ENCODE measurements at places on chromosomes 1 and 21. TPM values are rescaled to one million over a fixed set of nuclear protein-coding genes. Genes with fewer than 3 reads are reported as not detected.

The FNDC5 gene
- 0.99 TPM for total RNA-seq

The NBPF6 gene
- not detected for total RNA-seq

The VWA5B1 gene
- not detected for total RNA-seq

The RGS16 gene
- 2.3 TPM for total RNA-seq

The SAMD11 gene
- 1.6 TPM for total RNA-seq

The TNFAIP8L2 gene
- total RNA-seq = not detected

The BSDC1 gene
- 52.3 TPM for total RNA-seq

The CD1B gene
- total RNA-seq = not detected

The C1orf116 gene
- not detected for total RNA-seq

The CYP4X1 gene
- 3.3 TPM for total RNA-seq

Measured in fibroblast of the aortic adventitia (primary cell).